Stimulated activated CD4-positive, alpha-beta T cell treated with anti-CD3 and anti-CD28 coated beads, Interleukin-2, amount 100 ng/mL, for 24 hours (primary cell): ENCODE measurements at places on chromosomes 16 and 17.

DNA sequence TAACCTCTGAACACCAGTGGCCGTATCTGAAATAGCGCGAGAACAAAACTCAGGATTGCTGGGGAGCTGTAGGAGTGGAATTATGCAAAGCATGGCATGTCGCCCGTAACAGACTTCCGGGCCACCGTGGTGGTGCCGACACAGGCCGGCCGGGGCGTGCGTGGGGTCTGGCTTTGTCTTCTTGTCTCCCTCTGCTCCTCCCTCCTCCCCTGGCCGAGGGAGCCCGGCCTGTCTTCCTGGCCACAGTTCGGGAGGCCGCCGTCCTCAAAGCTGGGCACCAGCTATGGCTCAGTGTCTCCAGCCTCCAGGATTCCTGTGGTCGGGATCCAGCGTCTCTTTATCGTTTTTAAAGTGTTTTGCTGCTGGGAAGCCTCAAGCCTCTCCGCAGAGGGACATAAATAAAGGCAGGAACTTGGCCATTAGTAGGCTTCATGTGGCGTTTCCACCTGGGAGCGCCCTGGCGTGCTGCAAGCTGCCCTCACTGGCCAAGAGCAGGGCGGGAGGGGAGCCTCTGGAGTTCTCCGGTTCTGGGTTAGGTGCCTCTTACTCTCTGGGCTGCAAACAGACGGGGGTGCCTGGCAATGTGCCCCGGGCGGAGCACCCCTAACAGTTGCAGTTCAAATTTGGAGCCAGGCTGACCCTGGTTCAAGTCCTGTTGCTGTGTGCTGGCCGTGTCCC is 22.0 kb upstream of the NPTX1 start:
- DNase-seq = no peak

DNA sequence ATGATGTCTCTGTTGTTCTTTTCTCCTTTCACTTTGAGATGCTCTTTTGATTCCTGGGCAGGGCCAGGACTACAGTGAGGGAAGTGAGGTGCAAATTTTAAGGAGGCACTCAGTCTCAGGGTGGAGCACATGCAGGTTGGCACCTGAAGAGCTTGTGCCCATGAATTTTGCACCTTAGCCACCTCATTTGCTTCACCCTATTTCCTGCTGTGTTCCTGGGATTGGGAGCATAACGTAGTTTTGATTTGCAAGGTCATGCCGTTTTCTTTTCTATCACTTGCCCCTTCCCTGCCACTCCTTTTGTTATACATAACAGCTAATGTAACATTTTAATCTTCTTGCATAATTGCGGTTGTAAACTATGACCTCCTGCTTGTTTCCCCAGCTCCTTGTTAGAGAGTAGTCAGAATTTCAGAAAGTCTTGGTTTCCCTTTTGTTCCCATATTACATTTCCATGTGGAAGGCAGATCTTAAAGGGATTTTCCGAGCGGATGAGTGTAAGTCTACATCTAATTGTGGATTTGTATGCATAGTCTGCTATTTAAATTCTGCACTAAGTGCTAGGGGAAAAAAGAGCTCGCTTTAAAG is 9.8 kb downstream of the PMFBP1 start:
- no peak for DNase-seq

GRCh38 chr16:66359012-66359411 is 7.5 kb upstream of the CDH5 start:
- no peak for DNase-seq

- DNase-seq = no peak
Measured at GRCh38 chr17:81910840-81911276, 341 bp downstream of the PCYT2 start.

DNA sequence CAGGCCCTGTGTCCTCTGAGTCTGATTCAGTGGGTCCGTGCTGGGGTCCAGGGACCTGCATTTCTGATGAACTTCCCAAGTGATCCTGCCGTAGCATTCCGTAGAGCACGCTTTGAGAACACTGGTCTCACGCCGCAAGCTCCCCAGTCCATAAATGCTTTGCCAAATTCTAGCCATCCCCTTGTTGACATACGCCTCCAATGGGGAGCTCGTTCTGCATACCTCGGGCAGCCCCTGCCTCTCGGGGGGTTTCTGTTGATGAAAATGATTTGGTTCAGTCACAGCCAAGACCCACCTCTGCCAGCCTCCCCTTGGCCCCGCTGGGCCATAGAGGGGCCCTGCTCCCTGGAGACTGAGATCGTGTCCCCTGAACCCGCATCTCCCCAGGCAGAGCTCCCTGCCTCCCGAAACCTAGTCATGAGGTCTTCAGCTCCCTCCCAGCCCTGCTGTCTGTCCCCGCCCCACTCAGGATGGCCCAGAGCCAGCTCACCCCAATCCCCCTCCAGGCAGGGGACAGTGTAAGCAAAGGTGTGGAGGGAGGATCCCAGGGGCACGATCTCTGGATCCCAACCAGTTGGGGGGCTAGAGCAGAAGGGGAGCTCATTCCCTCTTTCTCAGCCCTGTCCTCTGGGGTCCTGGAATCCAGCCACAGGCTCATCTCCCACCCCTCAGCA is 16.2 kb upstream of the SPNS2 start:
- no peak for DNase-seq

- DNase-seq = peak; percentile 43
Measured at GRCh38 chr17:78745407-78746088, 36.5 kb downstream of the CYTH1 start.
